ENCODE measurements at places on chromosomes 2 and 18. TPM values are rescaled to one million over a fixed set of nuclear protein-coding genes. Genes with fewer than 3 reads are reported as not detected.

SERPINB10 gene
- not detected for total RNA-seq

KCNS3 gene
- not detected for total RNA-seq

LYPD6B gene
- not detected for total RNA-seq

PLGLB2 gene
- 4.9 TPM for total RNA-seq

POTEI gene
- not detected for total RNA-seq

NT5DC4 gene
- total RNA-seq: not detected

CHRND gene
- total RNA-seq: not detected

VSNL1 gene
- total RNA-seq: not detected

CROCC2 gene
- not detected for total RNA-seq

LINC00305 gene
- total RNA-seq: not detected

DNA sequence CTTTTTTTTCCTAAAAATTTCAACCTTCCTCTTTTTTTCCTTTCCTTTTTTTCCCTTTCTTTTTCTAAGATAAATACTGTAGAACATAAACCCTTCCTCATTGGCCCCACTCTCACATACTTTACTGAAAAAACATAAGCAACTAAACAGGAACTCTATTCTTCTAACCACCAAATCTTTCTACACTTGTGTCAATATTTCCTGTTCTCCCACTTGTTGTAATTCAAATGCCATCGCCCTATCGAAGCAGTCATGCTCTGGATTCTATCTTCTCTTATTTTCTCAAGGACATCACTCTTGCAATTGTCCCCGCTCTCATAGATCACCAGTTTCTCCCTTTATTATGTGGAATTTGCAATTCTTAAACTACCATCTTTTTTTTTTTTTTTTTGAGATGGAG, 20.2 kb upstream of the SSB start:
- no peaks in the 10 kb centered on the region for H3K4me1 ChIP-seq
- no peaks in the 10 kb centered on the region for H3K27me3 ChIP-seq
- H3K27ac ChIP-seq: no peak overlapping the region
- no peak overlapping the region for H3K4me3 ChIP-seq
- no peak for DNase-seq

GRCh38 chr2:129887688-129888266, 91.7 kb upstream of the RAB6C start:
- H3K36me3 ChIP-seq: no peaks in the 10 kb centered on the region
- no peaks in the 10 kb centered on the region for H3K4me1 ChIP-seq
- no peak overlapping the region for H3K27ac ChIP-seq
- no peak for DNase-seq
- H3K4me3 ChIP-seq: no peak overlapping the region

DNA sequence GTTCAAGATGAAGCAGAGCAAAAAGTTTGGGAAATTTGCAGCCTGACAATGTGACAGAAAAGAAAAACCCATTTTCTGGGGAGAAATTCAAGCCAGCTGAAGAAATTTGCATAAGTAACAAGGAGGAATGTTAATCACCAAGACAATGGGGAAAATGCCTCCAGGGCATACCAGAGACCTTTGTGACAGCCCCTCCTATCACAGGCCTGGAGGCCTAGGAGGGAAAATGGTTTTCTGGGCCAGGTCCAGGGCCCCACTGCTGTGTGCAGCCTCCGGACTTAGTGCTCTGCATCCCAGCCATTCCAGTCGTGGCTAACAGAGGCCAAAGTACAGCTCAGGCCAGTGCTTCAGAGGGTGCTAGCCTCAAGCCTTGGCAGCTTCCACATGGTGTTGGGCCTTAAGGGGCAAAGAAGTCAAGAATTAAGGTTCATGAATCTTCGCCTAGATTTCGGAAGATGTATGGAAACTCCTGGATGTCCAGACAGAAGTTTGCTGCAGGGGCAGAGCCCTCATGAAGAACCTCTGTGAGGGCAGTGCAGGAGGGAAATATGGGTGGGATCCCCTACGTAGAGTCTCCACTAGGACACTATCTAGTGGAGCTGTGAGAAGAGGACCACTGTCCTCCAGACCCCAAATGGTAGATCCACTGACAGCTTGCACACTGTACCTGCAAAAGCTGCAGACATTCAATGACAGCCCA, 314.1 kb upstream of the TRIB2 start:
- no peaks in the 10 kb centered on the region for H3K27me3 ChIP-seq
- DNase-seq: no peak
- H3K4me1 ChIP-seq: no peaks in the 10 kb centered on the region
- H3K4me3 ChIP-seq: no peak overlapping the region
- H3K36me3 ChIP-seq: no peaks in the 10 kb centered on the region

GRCh38 chr2:34729845-34730244, 1130.7 kb upstream of the FAM98A start:
- no peaks in the 10 kb centered on the region for H3K36me3 ChIP-seq

- no peak overlapping the region for H3K4me3 ChIP-seq
- no peaks in the 10 kb centered on the region for H3K27me3 ChIP-seq
- H3K27ac ChIP-seq: no peak overlapping the region
- H3K4me1 ChIP-seq: peaks cover 43% of the 10 kb centered on the region
Measured at GRCh38 chr18:75213611-75214331, 3.2 kb downstream of the TSHZ1 start.

- no peak overlapping the region for H3K27ac ChIP-seq
- DNase-seq: no peak
- peaks cover 6% of the 10 kb centered on the region for H3K4me1 ChIP-seq
- no peaks in the 10 kb centered on the region for H3K36me3 ChIP-seq
Measured at GRCh38 chr2:230877759-230878598, 13.2 kb downstream of the ITM2C start.

- no peaks in the 10 kb centered on the region for H3K27me3 ChIP-seq
- no peak overlapping the region for H3K27ac ChIP-seq
- no peak overlapping the region for H3K4me3 ChIP-seq
Measured at GRCh38 chr2:113795405-113795920, 39.0 kb upstream of the SLC35F5 start.

DNA sequence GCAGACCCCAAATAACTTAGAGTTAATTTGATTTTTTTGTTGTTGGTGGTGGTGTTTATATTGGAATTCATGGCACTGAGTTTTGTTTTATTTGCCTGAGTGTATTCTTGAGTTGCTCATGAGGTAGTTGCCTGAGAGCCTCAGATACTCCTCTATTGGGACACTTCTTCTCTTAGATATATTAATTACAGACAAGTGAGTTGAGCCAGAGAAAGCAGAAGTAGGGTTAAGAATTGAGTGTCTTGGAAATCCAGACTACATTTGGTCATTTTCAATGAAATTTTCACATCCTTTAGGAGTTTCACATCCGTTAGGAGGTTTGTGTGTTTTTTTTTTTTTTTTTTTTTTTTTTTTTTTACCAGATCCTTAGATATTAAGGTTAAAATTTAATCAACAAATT, 29.0 kb downstream of the FMNL2 start:
- no peak overlapping the region for H3K4me3 ChIP-seq
- H3K27ac ChIP-seq: no peak overlapping the region
- DNase-seq: no peak
- no peaks in the 10 kb centered on the region for H3K27me3 ChIP-seq
- H3K36me3 ChIP-seq: no peaks in the 10 kb centered on the region
- H3K4me1 ChIP-seq: no peaks in the 10 kb centered on the region

- H3K4me3 ChIP-seq: no peak overlapping the region
- peaks cover 9% of the 10 kb centered on the region for H3K4me1 ChIP-seq
- no peaks in the 10 kb centered on the region for H3K27me3 ChIP-seq
- DNase-seq: no peak
- peaks cover 12% of the 10 kb centered on the region for H3K36me3 ChIP-seq
Measured at GRCh38 chr2:48508461-48509124, 21.4 kb upstream of the STON1 start.

- no peaks in the 10 kb centered on the region for H3K27me3 ChIP-seq
- no peaks in the 10 kb centered on the region for H3K4me1 ChIP-seq
- no peaks in the 10 kb centered on the region for H3K36me3 ChIP-seq
- DNase-seq: no peak
Measured at GRCh38 chr18:63564561-63564960, 22.4 kb downstream of the SERPINB12 start.

DNA sequence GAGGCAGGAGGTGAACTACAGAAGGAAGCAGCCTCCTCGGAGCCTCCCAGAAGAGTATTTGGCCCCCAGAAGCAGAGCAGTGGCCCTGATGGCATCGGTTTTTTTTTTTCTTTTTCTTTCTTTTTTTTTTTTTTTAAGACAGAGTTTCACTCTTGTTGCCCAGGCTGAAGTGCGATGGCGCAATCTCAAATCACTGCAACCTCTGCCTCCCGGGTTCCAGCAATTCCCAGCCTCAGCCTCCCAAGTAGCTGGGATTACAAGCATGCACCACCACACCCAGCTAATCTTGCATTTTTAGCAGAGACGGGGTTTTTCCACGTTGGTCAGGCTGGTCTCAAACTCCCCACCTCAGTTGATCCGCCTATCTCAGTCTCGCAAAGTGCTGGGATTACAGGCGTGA, 34.8 kb upstream of the NCKAP5 start:
- no peak for DNase-seq
- no peak overlapping the region for H3K4me3 ChIP-seq
- H3K27ac ChIP-seq: no peak overlapping the region
- H3K27me3 ChIP-seq: no peaks in the 10 kb centered on the region
- H3K4me1 ChIP-seq: no peaks in the 10 kb centered on the region
- no peaks in the 10 kb centered on the region for H3K36me3 ChIP-seq

DNA sequence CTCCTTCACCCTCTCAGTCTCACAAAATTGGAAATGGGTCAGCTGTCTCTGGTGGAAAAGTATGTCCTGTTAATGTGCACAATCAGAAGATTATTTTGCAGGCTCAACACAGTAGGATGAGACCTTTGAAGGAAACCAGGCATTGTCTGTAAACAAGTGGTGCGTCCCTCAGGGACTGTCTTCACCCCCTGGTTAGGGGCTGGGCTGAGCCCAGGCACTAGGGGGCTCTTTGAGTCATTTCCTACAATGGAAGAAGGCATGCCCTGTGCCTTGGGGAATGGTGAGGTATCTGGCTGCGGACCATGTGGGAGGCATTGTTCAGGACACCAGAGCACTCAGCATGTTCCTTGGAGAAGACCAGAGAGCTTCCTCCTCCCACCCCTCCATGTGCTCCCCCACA, 26.8 kb downstream of the PKDCC start:
- H3K27me3 ChIP-seq: no peaks in the 10 kb centered on the region
- H3K27ac ChIP-seq: no peak overlapping the region
- H3K36me3 ChIP-seq: no peaks in the 10 kb centered on the region
- no peak overlapping the region for H3K4me3 ChIP-seq

- no peaks in the 10 kb centered on the region for H3K36me3 ChIP-seq
Measured at GRCh38 chr2:128651000-128651399, 332.3 kb upstream of the HS6ST1 start.

GRCh38 chr2:17752246-17752645, 1.4 kb downstream of the SMC6 start:
- peak overlapping the region; percentile 89 for H3K4me3 ChIP-seq
- H3K27me3 ChIP-seq: no peaks in the 10 kb centered on the region
- DNase-seq: no peak

- no peak overlapping the region for H3K4me3 ChIP-seq
- no peaks in the 10 kb centered on the region for H3K27me3 ChIP-seq
- no peak overlapping the region for H3K27ac ChIP-seq
- DNase-seq: no peak
- no peaks in the 10 kb centered on the region for H3K36me3 ChIP-seq
Measured at GRCh38 chr18:12154361-12154760, 60.7 kb downstream of the ANKRD62 start.

DNA sequence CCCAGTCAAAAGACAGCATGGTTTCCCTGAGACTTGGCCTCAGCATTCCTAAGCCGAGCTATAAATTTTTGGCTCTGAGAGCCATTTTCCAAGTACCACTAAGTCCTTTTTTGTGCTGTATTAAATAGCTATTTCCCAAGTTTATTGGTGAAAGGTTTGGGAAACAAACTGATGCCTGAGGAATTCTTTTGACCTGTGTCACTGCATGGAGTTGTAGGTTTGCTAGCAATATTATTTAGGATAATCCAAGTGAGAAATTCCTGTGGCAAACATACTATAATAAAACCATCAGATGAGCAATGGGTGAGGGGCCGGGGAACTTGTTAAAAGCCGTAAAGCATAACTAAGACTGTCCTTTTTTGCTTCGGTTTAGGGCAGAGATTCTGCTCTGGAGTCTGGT, 28.4 kb downstream of the ARHGAP28 start:
- no peaks in the 10 kb centered on the region for H3K4me1 ChIP-seq
- H3K36me3 ChIP-seq: no peaks in the 10 kb centered on the region
- no peak overlapping the region for H3K4me3 ChIP-seq
- H3K27ac ChIP-seq: no peak overlapping the region

GRCh38 chr2:61722800-61723199, 131.1 kb downstream of the FAM161A start:
- no peaks in the 10 kb centered on the region for H3K36me3 ChIP-seq
- no peak for DNase-seq
- no peak overlapping the region for H3K27ac ChIP-seq
- H3K4me3 ChIP-seq: no peak overlapping the region

- no peak overlapping the region for H3K27ac ChIP-seq
- no peaks in the 10 kb centered on the region for H3K4me1 ChIP-seq
- peak; percentile 42 for DNase-seq
- peaks cover 3% of the 10 kb centered on the region for H3K27me3 ChIP-seq
- H3K4me3 ChIP-seq: no peak overlapping the region
Measured at GRCh38 chr2:131413148-131413747, 49.3 kb upstream of the RAB6D start.

GRCh38 chr2:36902385-36903120, 63.8 kb downstream of the STRN start:
- H3K4me1 ChIP-seq: no peaks in the 10 kb centered on the region
- H3K36me3 ChIP-seq: no peaks in the 10 kb centered on the region
- H3K4me3 ChIP-seq: no peak overlapping the region

GRCh38 chr2:97714084-97714949, 941 bp downstream of the ZAP70 start:
- peaks cover 74% of the 10 kb centered on the region for H3K4me1 ChIP-seq
- no peaks in the 10 kb centered on the region for H3K36me3 ChIP-seq
- peak overlapping the region; percentile 94 for H3K4me3 ChIP-seq
- DNase-seq: no peak
- no peaks in the 10 kb centered on the region for H3K27me3 ChIP-seq
